Skeletal muscle cell (primary cell): ENCODE measurements at places on chromosomes 2 and 18.
A peak's percentile ranks its signal among the peaks of the same experiment; 100 is the strongest.

DNA sequence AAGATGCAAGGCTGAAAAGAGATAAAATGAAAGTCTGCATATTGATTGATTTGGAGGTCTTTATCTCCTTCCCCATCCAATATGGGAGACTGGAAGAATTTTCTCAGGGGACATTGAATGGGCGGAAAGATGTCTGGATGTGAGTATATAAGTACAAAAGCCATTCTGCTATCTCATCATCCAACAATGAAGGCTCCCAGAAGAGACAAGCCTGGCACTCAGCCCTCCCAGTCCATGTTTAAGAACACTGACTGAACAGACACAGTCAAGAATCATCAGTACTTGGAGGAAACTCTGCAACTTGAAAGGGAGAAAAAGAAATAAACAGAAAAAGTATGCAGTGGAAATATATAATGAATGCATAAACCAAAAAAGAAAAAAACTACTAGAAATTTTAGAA is 80.9 kb downstream of the PTRHD1 start:
- DNase-seq, result no peak

DNA sequence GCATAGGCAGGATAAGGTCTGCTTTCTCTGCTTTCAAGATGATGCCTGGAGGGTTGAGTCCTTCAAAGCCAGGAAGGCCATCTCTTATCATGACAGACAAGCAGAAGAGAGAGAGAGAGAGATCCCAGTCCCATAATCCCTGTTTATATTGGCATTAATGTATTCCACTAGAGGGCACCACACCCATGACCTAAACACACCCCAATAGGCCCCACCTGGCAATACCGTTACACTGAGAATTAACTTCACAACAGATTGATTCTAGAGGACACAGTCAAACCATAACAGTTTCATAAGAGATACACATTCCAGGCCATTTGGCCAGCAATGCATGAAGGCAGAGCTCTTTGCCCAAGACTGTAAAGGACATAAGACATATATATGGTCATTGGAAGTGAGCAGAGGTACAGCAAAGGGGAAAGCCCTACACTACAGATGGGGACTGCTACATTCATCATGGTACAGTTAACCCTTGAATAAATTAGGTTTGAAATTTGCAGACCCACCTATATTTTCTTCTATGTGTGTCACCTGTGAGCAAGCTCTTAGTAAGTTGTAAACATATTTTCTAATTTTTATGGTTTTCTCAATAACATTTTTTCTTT is 1516.1 kb downstream of the RPIA start:
- DNase-seq, result no peak

DNA sequence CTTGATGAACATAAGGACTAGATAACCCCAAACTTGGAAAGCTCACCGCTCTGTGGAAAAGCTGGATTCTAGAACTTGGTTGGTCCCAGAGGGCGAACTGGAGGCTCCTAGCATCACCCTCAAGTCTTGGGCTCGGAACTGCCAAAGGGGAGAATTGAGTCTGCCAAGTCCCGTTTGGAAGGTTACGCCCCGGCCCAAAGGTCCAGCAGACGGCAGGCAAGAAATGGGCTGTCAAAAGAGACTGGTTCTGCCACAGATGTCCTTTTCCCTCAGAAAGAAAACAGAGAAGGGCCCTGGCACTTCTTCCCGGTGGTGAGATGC is 182.2 kb downstream of the ANAPC1 start:
- DNase-seq, result no peak

GRCh38 chr2:160353166-160353565 is 140.4 kb downstream of the RBMS1 start:
- no peak for DNase-seq

DNA sequence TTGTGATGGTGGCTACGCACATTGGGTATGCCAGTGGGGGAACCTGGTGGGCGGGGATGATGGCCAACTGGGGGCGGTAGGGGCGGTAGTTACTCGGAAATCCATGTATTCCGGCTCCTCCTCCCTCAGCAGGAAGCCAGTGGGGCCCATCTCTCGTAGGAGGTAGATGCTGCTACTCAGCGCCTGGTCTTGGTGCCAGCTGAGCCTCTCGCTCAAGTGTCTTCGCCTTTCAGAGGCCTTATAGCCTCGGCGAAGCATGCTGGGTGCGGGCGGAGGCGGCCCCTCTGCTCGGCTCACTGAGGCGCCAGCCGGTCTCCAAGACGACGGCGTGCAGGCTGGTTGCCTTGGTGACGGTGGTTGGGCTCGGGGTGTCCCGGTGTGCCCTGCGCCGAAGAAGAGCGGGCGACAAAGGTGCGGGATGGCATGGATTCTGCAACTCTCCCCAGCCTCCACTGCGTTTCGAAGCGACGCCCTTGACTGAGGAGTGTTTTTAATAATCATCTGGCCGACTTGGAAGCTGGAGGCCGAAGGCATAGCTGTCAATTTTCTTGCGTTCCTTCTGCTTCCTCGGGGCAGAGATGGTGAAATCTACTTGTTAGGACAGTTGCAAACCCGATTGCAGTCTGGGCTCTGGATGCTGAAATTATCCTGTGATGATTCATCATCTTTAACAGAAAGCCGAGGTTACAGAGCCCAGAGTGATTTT is at the start of gene ZSWIM2:
Gene ZSWIM2 (minus strand): TSS at position 298 of the 706 bp plus-strand sequence. CDS start 40 bp downstream, at position 258.
- peak; percentile 90 for DNase-seq

- peak; percentile 96 for DNase-seq
These were observed 10.4 kb downstream of the ERFE start for GRCh38 chr2:238169048-238169707.

DNA sequence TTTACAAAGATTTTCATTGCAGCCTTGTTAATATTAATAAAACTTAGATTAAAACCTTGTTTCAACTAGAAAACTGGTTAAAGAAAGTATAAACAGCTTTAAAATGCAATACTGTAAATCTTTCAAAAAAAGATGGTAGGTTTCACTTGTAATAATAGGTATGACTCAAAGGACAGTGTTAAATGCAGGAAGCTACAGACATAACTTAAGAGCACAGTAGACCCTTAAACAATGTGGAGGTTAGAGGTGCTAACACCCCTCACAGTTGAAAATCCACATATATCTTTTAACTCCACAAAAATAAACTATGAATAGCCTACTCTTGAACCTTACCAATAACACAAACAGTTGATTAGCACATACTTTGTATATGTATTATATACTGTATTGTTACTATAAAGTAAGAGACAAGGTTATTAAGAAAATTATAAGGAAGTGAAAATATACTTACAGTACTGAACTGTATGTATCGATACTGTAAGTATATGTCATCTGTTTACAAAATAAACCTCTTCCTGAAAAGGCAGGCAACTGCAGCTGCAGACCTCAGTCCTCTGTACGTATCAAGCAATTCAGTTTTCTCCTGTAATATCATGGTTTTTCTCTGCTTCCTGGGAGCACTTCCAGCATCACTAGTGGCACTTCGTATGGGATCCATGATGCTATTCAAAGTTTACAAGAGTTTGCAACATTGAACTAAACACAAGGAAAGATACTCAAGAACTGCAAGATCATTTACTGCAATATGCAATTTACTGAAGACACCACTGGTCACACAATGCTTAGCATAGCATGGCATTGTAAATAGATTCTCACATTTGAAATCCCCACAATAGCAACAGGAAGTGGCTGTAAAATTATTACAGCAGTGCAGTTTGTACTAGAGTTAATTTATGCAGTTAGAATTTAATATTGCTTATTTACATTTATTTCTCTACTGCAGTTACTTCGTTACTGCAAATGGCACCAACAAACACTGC is 610.5 kb upstream of the LRRTM4 start:
- DNase-seq, result no peak

- DNase-seq, result no peak
These were observed 720 bp downstream of the KRTCAP3 start for GRCh38 chr2:27442920-27443282.

DNA sequence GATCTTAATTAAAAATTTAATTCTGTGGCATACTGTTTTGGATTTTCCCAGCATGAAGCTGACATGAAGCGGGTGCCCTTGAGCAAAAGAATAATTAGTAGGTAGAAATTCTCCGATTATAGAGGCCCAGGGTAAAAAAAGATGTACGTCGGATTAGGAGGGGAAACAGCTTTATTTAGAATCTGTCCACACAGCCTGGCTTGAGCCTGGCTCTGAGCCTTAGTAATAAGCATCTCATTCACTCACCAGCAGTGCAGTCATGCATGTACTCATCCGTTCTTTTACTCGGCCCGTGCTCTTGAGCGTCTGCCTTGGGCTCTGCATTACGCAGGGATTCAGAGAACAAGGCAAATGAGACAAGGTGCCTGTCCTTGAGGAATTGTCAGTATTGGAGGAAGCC is 219.3 kb downstream of the AGAP1 start:
- DNase-seq, result no peak

- no peak for DNase-seq
These were observed 5.3 kb downstream of the GLI2 start for GRCh38 chr2:120740765-120741524.

DNA sequence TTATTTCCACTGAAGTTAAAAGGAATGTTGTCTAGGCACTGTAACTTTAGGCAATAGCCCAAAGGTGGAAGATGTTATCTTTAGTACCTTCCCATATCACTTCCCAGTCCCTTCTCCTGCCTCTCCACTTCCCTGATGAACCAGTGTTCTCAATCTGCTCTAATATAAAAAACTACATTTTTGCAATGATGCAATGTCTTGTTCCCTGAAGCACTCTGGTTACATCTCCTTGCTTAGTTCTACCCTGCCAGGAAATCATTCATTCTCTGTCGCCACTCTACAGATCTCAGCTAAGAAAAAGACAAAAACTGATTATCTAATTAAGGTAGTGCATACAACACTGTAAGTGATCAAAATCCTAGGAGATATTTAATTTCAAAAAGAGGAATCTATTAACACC is 71.3 kb downstream of the BAZ2B start:
- DNase-seq, result no peak

GRCh38 chr18:11494107-11494506 is 115.3 kb upstream of the SLC35G4 start:
- no peak for DNase-seq

GRCh38 chr2:111716905-111717775 is 166.9 kb downstream of the ANAPC1 start:
- DNase-seq, result no peak
